ENCODE measurements at places on chromosomes 2 and 18. TPM values are rescaled to one million over a fixed set of nuclear protein-coding genes. Genes with fewer than 3 reads are reported as not detected.

DNA sequence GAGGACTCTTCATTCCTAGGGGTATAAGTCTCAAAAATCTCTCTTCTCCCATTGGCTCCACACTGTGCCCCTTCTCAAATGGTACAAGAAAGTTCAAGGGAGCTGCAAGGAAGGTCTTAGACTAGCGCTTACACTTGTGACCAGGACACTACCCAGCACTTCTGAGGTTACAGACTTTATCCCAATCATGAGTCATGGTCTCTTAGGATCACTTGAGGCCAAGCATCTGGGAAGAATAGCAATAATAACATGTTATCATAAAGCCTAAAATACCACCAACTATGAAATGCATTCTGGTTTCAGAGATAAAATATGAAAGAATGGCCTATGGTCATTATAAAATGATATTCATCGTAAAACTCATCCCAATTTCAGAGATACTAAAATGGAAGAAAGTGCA is 309.9 kb upstream of the PKDCC start:
- DNase-seq: no peak
- H3K36me3 ChIP-seq: no peaks in the 10 kb centered on the region
- no peak overlapping the region for H3K27ac ChIP-seq
- H3K27me3 ChIP-seq: no peaks in the 10 kb centered on the region
- no peaks in the 10 kb centered on the region for H3K4me1 ChIP-seq

Gene KIF1A
- 0.24 TPM for total RNA-seq

Gene IL18R1
- total RNA-seq: 27.5 TPM

Gene CPLX4
- total RNA-seq: not detected

- H3K27ac ChIP-seq: no peak overlapping the region
- H3K4me1 ChIP-seq: no peaks in the 10 kb centered on the region
- H3K4me3 ChIP-seq: no peak overlapping the region
- no peak for DNase-seq
- no peaks in the 10 kb centered on the region for H3K27me3 ChIP-seq
Measured at GRCh38 chr18:74446178-74446577, 10.9 kb downstream of the DIPK1C start.

- peaks cover 53% of the 10 kb centered on the region for H3K36me3 ChIP-seq
- DNase-seq: no peak
- H3K4me3 ChIP-seq: peak overlapping the region; percentile 94
- peaks cover 50% of the 10 kb centered on the region for H3K4me1 ChIP-seq
- peak overlapping the region; percentile 92 for H3K27ac ChIP-seq
Measured at GRCh38 chr2:197500503-197501131, 438 bp downstream of the HSPE1 start.

Gene CDH19
- 1.2 TPM for total RNA-seq

GRCh38 chr2:221468317-221468716 is 103.8 kb downstream of the EPHA4 start:
- H3K4me3 ChIP-seq: no peak overlapping the region
- no peak for DNase-seq
- peaks cover 6% of the 10 kb centered on the region for H3K4me1 ChIP-seq
- no peak overlapping the region for H3K27ac ChIP-seq

DNA sequence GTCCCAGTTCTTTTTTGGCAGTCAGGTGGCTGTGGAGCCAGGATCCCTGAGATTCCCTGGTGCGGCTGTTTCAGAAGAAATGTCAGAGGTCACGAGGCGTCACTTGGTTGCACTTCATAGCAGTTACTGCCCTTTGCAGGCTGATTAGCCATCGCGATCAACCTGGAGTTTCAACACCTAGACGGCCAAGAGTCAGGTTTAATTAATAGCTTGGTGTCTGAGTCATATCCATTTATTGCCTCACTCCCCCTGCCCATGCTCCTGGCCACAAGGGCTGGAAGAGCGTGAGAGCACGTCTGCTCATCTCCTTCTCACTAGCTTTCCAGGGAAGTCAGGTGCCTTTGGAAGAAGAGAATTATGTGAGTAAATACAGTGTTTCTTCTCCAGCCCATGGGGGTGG is 552.3 kb downstream of the TSN start:
- H3K27me3 ChIP-seq: no peaks in the 10 kb centered on the region
- DNase-seq: no peak
- no peaks in the 10 kb centered on the region for H3K36me3 ChIP-seq
- H3K4me3 ChIP-seq: no peak overlapping the region
- no peak overlapping the region for H3K27ac ChIP-seq

DNA sequence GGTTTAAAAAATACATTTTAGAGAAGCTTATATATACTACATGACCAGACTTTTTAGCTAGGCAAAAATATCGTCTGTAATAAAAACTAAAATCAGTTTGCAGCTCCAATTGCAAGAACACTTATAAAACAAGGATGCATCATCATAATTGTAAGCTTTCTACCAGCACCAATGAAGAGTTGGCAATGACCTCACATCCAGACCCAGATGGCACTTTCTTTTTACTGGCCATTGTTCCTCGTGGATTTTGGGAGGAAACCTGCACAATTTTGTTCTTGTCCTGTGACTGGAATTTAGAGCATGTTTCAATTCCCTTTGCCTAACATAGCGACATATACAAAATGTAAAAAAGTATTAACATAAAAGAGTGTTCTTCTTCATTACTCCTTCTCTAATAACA is 174.3 kb downstream of the ZNF521 start:
- no peaks in the 10 kb centered on the region for H3K4me1 ChIP-seq
- H3K27me3 ChIP-seq: no peaks in the 10 kb centered on the region
- no peaks in the 10 kb centered on the region for H3K36me3 ChIP-seq
- H3K4me3 ChIP-seq: no peak overlapping the region
- no peak overlapping the region for H3K27ac ChIP-seq
- DNase-seq: no peak

Gene KRTCAP3
- 18.8 TPM for total RNA-seq

DNA sequence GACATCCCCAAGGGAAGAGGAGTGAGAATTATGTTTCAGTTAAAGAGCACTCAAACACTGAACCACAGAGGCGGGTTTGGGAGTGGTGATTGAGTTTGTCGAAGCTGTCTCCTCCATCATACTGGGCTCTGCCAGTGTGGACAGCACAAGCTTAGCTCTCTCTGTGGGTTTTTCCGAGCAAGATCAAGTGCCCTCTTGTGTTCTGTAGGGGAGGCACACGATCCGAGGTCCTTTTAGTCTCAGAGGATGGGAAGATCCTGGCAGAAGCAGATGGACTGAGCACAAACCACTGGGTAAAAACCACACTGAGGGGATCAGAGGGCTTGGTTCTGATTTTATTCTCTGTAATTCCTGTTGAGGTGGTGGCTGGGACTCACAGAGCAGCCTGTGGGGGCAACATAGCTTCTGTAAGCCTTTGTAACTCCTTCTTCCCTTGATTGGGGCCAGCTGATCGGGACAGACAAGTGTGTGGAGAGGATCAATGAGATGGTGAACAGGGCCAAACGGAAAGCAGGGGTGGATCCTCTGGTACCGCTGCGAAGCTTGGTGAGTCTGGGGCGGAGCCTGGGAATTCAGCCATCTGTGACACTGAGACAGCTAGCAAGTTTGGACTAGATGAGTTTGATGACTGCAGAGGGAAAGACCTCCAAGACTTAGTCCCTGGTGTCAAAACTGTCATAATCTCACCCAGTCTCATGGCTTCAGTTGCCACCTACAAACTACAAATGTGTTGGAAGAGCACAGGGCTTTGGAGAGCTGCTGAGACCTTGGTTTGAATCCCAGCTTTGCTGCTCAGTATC is 2.0 kb downstream of the NAGK start:
- peaks cover 53% of the 10 kb centered on the region for H3K4me1 ChIP-seq
- no peak for DNase-seq
- no peak overlapping the region for H3K27ac ChIP-seq
- H3K27me3 ChIP-seq: no peaks in the 10 kb centered on the region
- peak overlapping the region; percentile 7 for H3K4me3 ChIP-seq
- H3K36me3 ChIP-seq: peaks cover 36% of the 10 kb centered on the region

DNA sequence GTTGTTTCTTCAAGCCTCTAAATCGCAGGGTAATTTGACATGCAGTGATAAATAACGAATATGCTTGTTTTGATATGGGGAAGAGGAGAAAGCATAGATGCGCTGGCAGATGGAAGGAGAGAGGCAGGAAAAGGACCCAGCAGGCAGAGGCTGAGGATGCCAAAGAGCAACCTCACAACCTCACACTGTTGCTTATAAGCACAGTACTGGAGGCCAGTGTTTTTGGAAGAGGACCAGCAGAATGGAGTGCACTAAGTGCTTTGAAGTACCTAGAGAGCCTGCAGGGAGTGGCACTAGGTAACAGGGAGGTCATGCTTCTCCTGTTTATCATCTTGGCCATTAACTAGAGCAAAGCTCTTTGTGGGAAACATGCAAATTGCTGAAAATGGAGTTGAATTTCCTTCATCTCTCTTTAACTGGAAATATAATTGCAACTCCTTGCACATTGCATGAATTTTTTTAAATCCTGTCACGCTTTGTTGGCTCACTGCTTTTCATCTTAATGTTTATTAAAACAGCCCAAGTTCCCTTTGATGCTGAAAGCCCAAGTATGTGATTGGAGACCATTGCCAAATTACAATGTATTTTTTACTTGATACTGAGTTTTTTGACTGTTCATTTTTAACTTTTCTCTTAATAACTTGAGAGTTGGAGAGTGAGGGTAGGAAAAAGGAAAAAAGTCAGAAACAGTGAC is 236.4 kb downstream of the LRRTM1 start:
- H3K36me3 ChIP-seq: no peaks in the 10 kb centered on the region
- H3K27ac ChIP-seq: no peak overlapping the region
- no peaks in the 10 kb centered on the region for H3K27me3 ChIP-seq

DNA sequence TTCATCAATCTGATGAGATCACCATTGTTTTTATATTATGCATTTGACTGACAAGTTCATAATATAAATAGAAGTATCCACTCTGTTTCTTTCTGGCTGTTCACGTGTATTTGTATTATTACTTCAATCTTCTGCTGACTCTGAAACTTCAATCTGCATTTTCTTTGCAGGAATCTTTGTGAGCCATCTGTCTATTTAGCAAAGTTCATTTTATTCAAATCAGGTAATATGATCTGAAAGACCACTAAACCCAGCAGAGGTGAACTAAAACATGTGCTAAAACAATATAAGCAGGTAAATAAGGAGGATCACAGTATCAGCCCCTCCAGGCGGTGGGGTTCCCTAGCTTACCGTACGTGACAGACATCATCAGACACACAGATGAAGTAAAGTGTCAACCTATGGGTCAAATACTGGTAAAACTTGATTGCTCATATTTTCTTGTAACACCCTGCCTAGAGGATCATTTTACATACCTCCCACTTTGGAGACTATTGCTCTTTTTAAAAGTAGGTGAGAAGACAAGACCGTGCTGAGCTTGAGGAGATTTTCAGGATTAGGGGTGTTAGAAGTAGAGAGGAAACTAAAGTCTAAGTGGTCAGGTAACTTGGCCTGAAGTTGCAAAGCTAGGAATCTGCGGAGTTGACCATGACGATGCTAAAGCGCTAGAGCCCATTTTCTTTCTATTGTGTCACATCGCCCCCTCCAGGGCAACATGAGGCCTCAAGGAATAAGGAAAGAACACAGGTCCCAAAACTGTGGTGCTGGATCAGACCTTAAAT is 9.0 kb downstream of the DTNB start:
- H3K4me3 ChIP-seq: no peak overlapping the region
- peak; percentile 57 for DNase-seq
- no peaks in the 10 kb centered on the region for H3K27me3 ChIP-seq
- no peak overlapping the region for H3K27ac ChIP-seq
- H3K4me1 ChIP-seq: peaks cover 7% of the 10 kb centered on the region

- no peak overlapping the region for H3K4me3 ChIP-seq
- H3K27ac ChIP-seq: peak overlapping the region; percentile 42
- H3K36me3 ChIP-seq: no peaks in the 10 kb centered on the region
- DNase-seq: no peak
Measured at GRCh38 chr2:237235383-237236095, 149.8 kb downstream of the COPS8 start.

DNA sequence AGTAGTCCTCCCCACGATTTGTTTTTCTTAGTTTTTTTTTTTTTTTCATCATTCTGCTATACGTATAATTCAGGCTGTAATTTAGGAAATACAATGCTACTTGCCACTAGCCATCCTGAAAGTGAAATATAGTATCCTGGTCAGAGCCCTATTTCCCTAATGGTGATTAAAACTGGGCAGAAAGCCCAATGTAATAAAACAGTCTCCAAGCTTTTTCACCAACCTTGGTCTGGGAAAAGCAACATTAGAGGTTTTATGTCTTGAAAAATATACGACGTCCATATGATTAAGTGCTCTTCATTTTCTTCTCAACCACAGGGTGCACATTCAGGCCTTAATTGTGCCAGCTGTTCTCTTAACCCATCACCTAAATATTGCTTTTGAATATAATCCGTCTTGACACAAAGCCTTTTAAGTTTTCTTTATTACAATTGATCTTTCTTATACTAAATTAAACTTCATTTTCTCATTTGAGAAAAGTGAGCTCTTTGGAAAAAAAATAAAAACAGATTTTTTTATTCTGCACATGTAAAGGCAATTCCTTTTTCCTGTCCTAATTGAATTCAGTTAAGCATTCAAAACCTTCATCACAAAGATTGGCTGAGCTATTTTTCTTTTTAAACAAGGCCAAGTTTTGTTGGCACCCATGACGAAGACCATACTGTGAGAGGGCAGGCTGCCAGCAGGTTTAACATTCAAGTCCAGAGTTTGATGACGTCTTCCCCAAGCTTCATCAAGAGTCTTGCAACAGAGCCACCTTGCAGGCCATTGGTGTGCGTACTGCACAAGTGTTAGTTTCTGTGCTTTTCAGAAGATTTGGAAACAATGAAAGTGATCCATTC is 52.7 kb downstream of the MAP2 start:
- no peaks in the 10 kb centered on the region for H3K27me3 ChIP-seq
- peaks cover 28% of the 10 kb centered on the region for H3K4me1 ChIP-seq

DNA sequence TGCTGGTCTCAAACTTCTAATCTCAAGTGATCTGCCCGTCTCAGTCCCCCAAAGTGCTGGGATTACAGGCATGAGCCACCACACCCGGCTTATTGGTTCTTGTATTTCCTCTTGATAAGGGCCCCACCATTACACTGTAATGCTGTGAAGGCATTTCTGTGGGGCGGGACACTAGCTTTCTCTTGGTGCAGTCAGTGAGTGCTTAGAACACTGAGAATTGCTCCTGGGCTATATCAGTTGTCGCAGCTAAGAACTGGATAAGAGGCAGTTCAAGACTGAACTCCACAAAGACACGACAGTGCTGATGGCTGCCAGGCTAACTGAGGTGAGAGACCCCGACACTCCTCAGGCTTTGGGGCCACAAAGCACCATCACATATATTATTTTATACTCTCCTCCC is 2.1 kb downstream of the KHK start:
- no peaks in the 10 kb centered on the region for H3K36me3 ChIP-seq
- H3K4me3 ChIP-seq: no peak overlapping the region
- H3K27ac ChIP-seq: no peak overlapping the region

- no peaks in the 10 kb centered on the region for H3K36me3 ChIP-seq
- no peak overlapping the region for H3K27ac ChIP-seq
- no peak for DNase-seq
- H3K27me3 ChIP-seq: peaks cover 90% of the 10 kb centered on the region
- H3K4me1 ChIP-seq: peaks cover 33% of the 10 kb centered on the region
- H3K4me3 ChIP-seq: no peak overlapping the region
Measured at GRCh38 chr2:218999881-219000568, 6.8 kb upstream of the CRYBA2 start.

- peak overlapping the region; percentile 95 for H3K27ac ChIP-seq
- peak overlapping the region; percentile 71 for H3K4me3 ChIP-seq
- no peaks in the 10 kb centered on the region for H3K36me3 ChIP-seq
- DNase-seq: peak; percentile 61
Measured at GRCh38 chr2:183037553-183038340, 510 bp downstream of the NCKAP1 start.

Data from lower lobe of right lung (tissue), 2 donors.